Activated T-helper 2 cell treated with anti-CD3 and anti-CD28 coated beads, Interferon-gamma antibody, Interleukin-2, Interleukin-4, amounts not matched to agents 10 μg/mL and 5 μg/mL and 100 μg/mL, durations not matched to agents 14 hours and 24 hours and 36 hours (primary cell): ENCODE measurements at places on chromosomes 1 and 21. TPM values are rescaled to one million over a fixed set of nuclear protein-coding genes. Genes with fewer than 3 reads are reported as not detected.

LEFTY1 gene
- not detected in 2 replicates for total RNA-seq

ELF3 gene
- 0.62 and 0.97 TPM in 2 replicates for total RNA-seq

SH3BGR gene
- total RNA-seq: 0.92 and 1.0 TPM in 2 replicates

NCMAP gene
- not detected in 2 replicates for total RNA-seq

UBE2G2 gene
- total RNA-seq: 118 and 119 TPM in 2 replicates

LCE1C gene
- total RNA-seq: not detected in 2 replicates

CIART gene
- 4.2 TPM in 2 replicates for total RNA-seq

DNASE2B gene
- total RNA-seq: not detected in 2 replicates

CCDC17 gene
- 2.5 and 2.8 TPM in 2 replicates for total RNA-seq
